ENCODE measurements at places on chromosomes 12 and 14. TPM values are rescaled to one million over a fixed set of nuclear protein-coding genes. Genes with fewer than 3 reads are reported as not detected.

ABHD12B gene
- total RNA-seq = 0.18 TPM

CATSPERB gene
- not detected for total RNA-seq

PTGER2 gene
- total RNA-seq = 24.7 TPM

PAH gene
- not detected for total RNA-seq

OAS2 gene
- total RNA-seq = not detected

WSCD2 gene
- total RNA-seq = not detected

TMEM132D gene
- total RNA-seq = not detected

NFATC4 gene
- total RNA-seq = 15.6 TPM

- DNase-seq = peak; percentile 82
Measured at GRCh38 chr12:56763753-56764657, 881 bp downstream of the HSD17B6 start.

GRCh38 chr14:31965071-31965734 is 111.9 kb upstream of the ARHGAP5 start:
- no peak for DNase-seq

GRCh38 chr12:62711631-62712241 is 223.2 kb downstream of the PPM1H start:
- no peak for DNase-seq

DNA sequence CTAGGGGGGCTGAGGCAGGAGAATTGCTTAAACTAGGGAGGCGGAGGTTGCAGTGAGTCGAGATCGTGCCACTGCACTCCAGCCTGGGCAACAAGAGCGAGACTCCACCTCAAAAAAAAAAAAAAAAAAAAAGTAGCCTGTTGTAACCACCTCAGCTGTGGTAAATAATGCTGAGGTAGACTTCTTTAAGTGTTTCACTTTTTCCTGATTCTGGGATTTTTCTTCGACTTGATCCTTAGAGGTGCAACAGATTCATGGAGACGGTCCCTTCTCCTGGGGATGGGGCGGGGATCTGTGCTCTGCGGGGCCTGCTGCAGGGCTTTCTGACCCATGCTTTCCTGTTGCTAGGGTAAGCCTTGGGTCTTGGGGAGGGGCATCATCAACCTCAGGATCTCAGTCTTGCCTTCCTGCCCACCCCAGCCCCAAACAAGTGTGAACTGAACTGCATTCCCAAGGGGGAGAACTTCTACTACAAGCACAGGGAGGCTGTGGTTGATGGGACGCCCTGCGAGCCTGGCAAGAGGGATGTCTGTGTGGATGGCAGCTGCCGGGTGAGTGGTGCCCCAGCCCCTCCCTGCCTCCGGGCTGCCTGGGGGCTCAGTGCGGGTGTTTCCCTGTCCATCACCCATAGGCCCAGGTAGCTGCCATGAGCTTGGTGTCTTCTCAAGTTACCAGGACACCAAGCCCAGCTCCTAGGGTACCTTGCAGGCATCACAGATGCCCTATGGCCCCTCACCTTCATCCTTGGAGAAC is 12.4 kb downstream of the PAPLN start:
- DNase-seq = no peak

DNA sequence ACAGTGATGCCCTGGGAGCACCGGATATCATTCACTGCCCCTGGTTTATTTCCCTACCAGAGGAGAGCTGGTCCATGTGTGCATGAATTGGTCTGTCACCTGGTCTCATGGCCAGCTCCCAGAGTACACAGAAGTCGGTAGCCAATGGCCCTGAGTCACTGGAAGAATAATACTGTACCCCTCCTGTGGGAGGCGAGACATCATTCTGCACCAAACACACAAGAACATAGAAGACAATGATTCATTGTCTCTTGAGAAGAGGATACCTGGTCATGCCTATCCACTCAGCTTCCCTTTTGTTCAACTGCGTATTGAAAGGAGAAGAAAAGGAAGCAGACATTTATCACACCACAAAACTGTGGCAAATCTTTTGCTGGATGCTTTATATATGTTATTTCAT is 216.2 kb downstream of the DPF3 start:
- peak; percentile 41 for DNase-seq

- DNase-seq = no peak
Measured at GRCh38 chr12:52119398-52120254, 40.1 kb downstream of the SMIM41 start.

- no peak for DNase-seq
Measured at GRCh38 chr12:42172441-42173210, 28.0 kb upstream of the GXYLT1 start.

- DNase-seq = no peak
Measured at GRCh38 chr12:981176-981828, 9.7 kb upstream of the ERC1 start.

GRCh38 chr12:27996761-27997160 is 24.2 kb upstream of the PTHLH start:
- no peak for DNase-seq

DNA sequence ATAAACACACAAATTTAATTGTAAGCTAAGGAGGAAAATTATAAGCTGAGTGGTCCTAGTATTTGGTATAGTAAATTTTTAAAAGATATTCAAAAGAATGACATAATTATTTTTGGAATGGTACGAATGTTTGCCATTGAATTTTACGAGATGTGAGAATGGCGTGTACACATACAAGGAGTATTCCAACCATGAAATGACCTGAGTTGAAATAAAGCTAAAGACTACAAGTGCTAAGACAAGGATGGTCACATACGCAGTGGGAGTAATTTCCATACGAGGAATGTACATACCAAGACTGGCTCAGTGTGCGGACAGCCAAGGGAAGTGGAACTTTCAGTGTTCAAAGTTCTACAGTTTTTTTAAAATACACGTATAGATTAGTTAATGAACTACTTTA is 21.1 kb upstream of the ETV6 start:
- DNase-seq = no peak

GRCh38 chr14:57013987-57014386 is 203.7 kb upstream of the OTX2 start:
- DNase-seq = no peak

DNA sequence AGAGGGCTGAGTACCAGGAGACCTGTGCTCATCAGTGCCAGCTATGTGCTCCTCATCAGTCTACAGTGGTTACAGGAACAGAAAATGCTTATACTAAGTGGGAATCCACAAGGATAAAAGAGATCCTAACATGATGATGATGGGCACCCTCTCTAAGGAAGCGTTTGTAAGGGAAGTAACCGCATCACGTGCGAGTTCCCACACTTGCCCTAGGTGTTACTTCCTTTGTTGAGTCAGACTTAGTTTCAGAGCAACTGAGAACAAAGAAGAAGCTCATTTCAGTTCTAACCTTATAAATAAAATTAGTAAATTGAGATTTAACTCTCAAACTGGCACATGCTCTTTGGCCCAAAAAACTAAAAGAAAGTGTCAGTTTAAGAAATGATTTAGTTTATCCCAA is 956.4 kb upstream of the TMEM132C start:
- no peak for DNase-seq

- peak; percentile 32 for DNase-seq
Measured at GRCh38 chr12:98591209-98591608, 2.3 kb upstream of the SLC25A3 start.

DNA sequence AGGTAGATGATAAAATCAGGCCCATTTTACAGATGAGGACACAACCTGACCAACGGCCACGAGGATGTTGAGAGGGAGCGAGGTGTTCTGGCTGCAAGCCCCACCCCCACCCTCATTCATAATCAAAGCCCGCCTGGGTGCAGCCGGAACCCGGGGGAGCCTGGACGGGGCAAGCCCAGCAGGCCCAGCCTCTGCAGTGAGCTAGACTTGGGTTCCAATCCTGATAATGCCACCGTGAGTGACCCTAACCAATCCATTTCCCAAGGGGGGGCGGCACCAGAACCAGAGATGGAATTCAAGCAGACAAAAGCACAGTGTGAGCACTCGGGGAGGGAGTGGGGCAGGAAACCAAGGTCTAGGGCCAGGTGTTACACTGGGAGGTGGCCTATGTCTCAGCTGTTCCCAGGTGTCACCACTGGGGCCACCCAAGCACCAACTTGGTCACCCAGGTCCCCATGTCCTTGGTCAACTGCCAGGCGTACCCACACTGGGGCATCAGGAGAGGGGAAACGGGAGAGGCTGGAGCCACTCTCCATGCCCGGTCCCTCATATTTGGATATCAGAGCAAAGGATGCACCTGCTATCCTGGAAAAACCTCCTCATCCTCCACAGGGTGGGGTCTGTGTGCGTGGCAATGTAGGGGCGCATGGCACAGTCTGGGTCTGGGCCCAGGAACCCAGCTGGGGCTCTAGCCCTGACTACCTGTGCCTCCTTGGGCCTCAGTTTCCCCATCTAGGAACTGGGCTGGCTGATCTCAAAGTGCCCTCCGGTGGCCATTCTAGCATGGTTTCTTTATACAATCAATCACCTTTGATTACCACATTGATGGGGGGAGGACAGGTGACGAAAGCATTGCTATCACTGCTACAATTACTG is 58.4 kb downstream of the FAM222A start:
- no peak for DNase-seq

GRCh38 chr12:18589316-18589715 is 148.5 kb downstream of the PLCZ1 start:
- DNase-seq = no peak

DNA sequence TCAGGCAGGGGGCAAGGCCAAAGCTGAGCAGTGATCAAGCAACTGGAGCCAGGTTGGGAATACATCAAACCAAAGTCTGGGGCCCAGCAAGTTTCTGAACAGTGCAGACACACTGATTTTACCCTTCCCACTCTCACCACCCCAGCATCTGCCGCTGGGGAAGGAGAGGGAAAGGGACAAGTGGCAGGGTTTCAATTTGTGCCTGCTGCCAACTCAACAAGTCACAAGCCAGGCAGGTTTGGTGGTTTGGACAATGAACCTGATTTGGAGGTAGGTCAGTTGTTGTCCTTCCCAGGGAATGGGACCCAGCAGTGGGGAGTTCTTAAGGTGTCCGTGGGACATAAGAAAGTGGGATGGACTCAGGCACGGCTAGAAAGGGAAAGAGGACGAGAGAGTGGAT is 151.9 kb upstream of the NOS1 start:
- DNase-seq = no peak

DNA sequence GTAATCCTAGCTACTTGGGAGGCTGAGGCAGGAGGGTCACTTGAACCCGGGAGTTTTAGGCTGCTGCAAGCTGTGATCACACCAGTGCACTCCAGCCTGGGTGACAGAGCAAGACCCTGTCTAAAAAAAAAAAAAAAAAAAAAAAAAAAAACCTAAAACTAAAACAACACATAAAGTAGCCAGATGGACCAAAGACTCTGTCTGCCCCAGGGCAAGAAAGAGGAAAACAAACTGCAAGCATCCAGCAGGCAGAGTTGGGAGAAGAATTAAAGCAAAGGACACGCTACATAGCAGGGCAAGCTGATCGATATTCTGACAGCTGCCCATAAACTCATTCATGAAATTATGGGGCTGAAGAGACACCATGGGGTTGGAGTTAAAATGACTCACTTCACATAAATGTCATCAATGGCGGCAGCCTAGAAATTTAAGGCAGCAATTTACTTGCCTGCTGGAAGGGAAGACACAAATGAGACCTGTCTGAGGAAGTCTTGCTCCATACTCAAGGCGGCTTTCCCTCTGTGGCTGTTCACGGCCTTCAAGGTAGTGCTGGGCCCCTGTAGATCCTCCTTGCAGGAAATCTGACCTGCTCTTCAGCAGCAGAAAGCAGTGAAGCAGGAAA is 259.1 kb upstream of the FKBP4 start:
- DNase-seq = peak; percentile 20

DNA sequence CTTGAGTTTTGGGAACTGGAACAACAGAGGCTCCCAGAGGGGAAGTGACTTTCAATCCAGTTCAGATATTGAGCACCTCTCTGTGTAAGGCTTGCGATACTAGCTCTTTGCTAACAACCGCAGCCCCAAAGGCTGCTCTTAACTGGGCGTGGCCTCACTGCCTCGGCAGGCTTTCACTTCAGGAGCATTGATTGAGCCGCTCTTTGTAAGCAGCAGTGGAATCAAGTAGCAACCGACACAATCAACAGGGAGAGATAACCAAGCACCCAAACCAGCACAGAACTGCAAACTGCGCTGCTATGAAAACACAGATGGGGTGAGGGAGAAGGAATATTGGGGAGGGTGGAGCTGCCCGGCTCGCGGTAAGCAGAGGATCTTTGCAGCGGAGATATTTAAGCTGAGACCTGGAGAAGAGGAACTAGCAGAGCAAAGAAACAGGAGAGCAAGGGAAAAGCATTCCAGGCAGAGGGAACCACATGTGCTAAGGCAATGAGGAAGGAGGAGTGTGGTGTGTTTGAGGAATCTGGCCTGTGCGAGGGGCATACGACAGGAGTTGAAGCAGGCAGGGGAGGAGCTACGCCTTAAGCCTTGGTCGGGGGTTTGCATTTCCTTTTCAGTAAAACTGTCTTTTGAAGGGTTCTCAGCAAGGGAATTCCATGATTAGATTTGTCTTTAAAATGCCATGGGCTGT is 17.3 kb upstream of the YY1 start:
- peak; percentile 62 for DNase-seq
